ENCODE measurements at places on chromosomes 7 and 10.

- DNase-seq: no peak
These were observed 145.9 kb upstream of the ITGB1 start for GRCh38 chr10:33103863-33104379.

DNA sequence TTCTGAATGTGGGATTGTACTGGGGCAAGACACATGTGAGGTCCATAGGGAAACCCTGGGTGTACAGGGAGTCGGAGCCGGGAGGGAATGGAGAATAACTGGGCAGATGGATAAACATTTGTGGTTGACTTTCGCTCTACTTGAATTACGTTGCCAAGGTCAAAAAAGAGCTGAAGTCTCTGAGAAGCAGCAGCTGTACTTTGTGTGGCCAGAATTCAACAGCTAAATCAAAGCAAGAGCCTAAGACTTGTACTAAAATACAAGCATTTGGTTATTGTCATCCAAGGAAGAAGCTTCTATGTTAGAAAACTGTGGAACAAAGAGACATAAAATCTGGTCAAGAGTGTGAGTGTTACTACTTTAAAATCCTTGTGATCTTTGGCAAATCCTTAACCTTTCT is 457.2 kb downstream of the ARL4A start:
- DNase-seq: no peak

DNA sequence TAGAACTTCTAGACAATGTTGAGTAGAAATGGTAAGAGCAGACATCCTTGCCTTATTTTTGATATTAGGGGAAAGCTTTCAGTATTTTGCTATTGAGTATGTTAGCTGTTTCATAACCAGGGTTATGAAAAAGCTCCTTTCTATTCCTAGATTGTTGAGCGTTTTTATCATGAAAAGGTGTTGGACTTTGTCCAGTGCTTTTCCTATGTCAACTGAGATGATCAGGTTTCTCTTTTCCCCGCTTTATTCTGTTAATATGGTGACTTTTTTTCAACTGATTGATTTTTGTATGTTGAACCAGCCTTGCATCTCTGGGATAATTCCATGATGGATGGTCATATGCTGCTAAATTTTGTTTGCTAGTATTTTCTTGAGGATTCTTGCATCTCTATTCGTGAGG is 58.5 kb downstream of the LCOR start:
- no peak for DNase-seq

- DNase-seq: no peak
These were observed 148.2 kb upstream of the ETV1 start for GRCh38 chr7:14137676-14138075.

DNA sequence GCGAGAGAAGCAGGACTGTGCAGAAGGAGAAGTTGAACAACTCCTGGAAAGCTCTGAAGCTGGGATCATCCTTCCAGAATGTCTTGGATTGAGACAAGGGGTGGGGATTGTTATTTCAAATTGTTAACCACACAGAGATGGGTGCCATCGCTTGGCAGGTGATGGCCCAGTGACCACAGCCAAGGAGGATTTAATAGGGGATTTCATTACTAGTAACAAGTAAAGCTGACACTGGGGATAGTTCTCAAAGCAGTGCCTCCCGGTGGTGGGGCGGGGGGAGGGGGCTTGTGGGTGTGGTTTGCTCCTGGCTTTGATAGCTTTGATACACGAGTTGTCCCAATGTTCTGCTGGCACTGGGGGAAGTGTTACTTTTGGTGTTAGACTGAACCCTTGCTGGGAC is 59.2 kb downstream of the ZNF503 start:
- DNase-seq: no peak

- DNase-seq: no peak
These were observed 97.9 kb upstream of the KLF14 start for GRCh38 chr7:130831817-130832481.

- DNase-seq: no peak
These were observed 152.0 kb downstream of the RPS24 start for GRCh38 chr10:78185693-78186055.

GRCh38 chr10:113063043-113063967 is 113.3 kb downstream of the TCF7L2 start:
- no peak for DNase-seq

DNA sequence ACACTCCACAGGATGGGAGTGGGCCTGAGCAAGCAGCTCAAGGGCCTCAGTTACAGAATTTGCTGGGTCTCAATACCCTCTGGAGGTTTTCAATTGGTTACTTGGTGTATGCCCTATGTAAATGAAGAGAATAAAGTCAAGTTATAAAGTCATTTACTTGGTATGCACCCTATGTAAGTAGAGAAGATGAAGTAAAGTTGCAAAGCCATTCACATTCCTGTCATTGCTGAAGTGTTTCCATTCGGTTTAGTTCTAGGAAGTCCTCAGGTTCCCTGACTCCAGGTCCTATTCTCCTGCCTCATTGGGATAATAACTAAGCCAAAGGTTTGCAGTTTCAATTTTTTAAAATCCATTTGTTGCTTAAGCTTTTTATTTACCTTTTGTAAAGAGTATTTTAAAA is 272.6 kb upstream of the NPSR1 start:
- DNase-seq: no peak

DNA sequence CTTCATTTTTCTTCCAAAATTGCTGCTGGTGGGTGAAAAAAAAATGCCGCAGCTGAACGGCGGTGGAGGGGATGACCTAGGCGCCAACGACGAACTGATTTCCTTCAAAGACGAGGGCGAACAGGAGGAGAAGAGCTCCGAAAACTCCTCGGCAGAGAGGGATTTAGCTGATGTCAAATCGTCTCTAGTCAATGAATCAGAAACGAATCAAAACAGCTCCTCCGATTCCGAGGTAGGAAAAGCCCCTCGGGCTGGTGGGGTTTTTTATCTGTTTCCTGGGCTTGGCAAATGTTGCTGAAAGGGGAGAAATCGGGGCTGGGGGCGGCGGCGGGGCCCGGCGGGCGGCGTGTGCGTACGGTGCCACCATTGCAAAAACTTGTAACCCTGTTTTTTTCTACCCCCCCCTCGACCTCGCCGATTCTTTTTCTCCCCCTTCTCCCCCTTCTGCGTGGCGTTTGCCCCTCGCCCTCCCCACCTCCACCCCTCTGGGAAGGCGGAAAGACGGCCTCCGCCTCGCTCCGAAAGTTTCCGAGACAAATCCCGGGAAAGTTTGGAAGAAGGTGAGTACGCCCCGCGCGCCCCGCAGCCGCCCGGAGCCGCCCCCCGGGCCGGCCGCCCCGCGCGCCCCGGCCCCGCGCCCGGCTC is 789 bp downstream of the TCF7L2 start:
- DNase-seq: no peak

GRCh38 chr7:55592492-55592891 is 20.2 kb upstream of the VOPP1 start:
- no peak for DNase-seq

- DNase-seq: peak; percentile 56
These were observed 24.1 kb downstream of the PRF1 start for GRCh38 chr10:70578371-70578947.

GRCh38 chr7:5773661-5774086 is 7.8 kb downstream of the RNF216 start:
- DNase-seq: no peak

DNA sequence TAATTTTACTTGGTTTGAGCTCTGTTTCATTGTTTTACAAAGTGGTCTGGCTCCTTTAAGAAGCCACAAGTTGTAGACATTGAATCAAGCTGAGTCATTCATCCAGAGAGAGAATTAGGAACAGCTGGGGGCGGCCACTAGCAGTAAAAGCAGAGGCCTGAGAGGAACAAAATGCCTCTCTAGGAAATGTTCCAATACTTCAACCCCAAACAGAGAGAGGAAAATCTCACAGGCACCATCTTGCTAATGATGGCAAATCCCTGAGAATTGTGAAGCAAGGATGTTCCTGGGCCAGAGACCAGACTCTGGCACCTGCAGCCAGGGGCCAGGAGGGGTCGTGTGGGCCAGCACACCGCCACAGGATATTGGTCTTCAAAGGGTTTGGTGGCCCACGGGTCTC is 26.5 kb upstream of the TRIL start:
- no peak for DNase-seq

- no peak for DNase-seq
These were observed 97.3 kb downstream of the MYL10 start for GRCh38 chr7:101531726-101532357.

- DNase-seq: no peak
These were observed 1.3 kb downstream of the AMPH start for GRCh38 chr7:38629651-38630510.

GRCh38 chr10:75877877-75878276 is 446.5 kb downstream of the LRMDA start:
- DNase-seq: no peak

GRCh38 chr10:49282306-49282705 is 16.7 kb upstream of the C10orf71 start:
- DNase-seq: no peak

DNA sequence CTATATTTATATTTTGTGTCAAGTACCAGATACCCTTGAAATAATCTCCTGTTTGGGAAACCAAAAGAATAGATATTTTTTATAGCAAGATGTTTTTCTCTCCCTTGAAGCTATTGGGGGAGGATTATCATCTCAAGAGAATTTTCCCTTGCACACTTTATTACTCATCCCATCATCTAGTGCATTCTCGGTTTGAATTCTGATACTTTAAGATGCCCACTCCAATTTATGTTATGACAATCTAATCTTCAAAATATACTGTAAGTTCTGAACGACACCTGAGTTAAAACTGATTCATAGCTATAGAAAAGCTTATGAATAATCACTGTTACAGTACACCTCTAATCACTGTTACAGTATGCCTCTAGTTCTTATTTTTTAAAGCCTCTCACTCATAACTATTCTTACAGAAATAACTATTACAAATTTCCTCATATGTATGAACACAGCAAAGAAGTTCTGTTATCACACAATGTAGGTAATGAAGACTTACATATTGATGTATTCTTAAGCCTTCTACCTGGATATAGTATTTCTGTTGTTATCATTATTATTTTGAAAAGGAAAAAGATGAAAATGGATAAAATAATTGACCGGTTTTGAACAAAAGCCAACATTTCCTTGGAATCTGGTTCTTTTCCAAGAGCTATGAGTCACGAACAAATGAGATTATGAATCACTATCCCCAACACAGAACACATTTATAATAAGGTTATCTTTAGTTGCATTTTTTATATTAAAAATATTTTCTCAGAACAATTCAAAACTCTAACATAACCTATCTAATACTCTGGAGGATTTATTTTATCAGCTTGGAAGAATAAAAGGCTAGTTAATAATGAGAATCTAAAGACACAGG is 72.3 kb upstream of the FAM13C start:
- no peak for DNase-seq

DNA sequence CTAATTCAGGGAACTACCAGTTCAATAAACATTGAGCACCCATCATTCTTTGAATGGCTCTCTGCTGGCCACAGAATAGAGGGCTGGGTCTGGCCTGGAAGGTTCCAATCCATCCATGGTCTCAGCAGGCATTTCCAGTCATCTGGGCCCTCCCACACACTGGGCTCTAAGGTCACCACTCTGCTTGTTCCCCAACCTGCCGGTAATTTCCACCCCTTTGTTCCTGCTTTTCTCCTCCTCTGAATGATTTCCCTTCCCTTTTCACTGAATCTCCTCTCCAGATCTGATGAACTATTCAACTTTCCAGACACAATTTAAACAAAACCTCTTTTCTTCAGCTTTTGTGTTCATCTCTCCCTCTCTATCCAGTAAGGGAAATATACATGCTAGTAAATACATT is 2.6 kb downstream of the BZW2 start:
- no peak for DNase-seq

GRCh38 chr7:19094598-19095352 is 22.7 kb downstream of the TWIST1 start:
- no peak for DNase-seq

- DNase-seq: no peak
These were observed 105.0 kb upstream of the AMPH start for GRCh38 chr7:38736138-38736537.

- no peak for DNase-seq
These were observed 237.9 kb downstream of the C7orf25 start for GRCh38 chr7:42673951-42674350.

- DNase-seq: no peak
These were observed 44.2 kb upstream of the RNF148 start for GRCh38 chr7:122746948-122747347.

GRCh38 chr10:113047605-113047962 is 97.5 kb downstream of the TCF7L2 start:
- DNase-seq: no peak

- no peak for DNase-seq
These were observed 71.9 kb downstream of the ORC5 start for GRCh38 chr7:104135760-104136558.

DNA sequence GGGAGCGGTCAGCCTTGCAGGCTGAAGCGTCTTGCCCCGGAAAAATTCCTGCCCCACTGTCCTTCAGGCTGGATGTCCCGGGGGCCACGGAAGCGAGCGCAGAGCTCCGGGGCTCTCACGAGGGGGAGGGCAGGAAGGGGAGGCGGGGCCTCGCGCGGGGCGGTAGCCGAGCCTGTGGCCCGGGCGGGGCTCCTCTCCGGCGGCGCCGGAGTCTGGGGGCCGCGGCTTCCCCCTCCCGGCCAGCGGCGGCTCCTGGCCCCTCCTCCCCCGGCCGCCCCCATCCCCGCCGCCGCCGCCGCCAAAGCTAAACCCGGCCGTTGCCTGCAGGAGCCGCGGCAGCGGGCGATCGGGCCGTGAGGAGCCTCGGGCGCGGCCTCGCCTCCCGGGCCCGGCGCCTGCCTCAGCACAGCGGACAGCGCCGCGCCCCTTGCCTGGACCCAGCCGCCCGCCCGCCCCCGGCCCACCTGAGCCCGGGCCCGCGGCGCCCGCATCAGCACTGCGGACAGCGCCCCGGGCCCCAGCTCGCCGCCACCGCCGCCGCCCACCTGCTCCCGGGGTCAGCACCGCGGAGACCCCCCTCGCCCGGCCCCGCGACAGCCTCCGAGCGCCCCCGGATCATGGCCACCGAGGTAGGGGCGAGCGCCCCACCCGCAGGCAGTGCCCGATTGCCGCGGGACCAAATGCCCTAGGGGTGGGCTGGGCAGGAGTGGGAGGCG is at the start of gene GOLGA7B:
Gene GOLGA7B, plus strand, starts transcription at position 157 of the 716 bp plus-strand sequence. Its CDS starts 461 bp downstream, at position 618.
- peak; percentile 24 for DNase-seq

DNA sequence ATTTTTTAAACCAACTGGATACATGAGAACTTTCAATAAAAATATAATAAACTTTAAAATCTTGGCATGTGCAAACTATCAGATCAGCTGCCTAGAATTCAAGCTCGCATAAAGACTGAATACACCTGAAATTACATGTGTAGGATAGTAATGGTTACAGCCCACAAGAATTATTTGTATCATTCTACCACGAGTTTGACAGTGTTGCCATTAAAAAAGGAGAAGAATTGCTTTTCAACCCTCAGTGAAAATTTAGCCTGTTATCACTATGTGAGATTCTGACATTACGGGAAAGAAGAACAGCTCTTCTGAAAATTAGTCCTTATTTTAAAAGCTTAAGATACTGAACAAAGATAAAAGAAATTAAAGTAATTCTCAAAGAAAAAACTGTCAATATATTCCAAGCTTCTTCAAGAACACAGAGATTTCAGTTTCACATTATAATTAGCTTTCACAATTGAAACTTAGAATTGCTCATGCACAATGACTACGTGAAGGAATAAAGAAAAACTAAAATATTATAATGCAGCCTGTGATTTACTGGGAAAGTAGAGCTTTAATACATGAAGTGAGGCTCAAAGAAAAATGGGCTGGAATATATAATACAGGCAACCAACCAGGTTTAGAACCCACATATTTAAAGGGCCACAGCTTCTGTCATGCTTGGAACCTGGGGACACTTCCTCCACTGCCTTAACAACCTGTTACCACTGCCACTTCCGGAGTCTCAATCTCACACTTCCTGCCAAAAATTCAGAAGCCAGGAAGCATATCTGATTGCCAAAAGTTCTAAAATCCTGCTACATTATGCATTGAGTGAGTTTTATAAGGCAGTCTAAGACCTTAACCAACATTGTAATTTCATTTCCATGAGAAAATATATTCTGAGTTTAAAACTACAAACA is 23.2 kb downstream of the TPK1 start:
- no peak for DNase-seq
